Esophagus mucosa (tissue), 1 donor: ENCODE measurements at places on chromosomes 12 and 14. TPM values are rescaled to one million over a fixed set of nuclear protein-coding genes. Genes with fewer than 3 reads are reported as not detected.

AKAP6 gene
- total RNA-seq: 4.4 TPM

HVCN1 gene
- 1.3 TPM for total RNA-seq

- no peak for ATAC-seq
Measured at GRCh38 chr14:72264716-72265115, 332.5 kb downstream of the RGS6 start.

- ATAC-seq: no peak
Measured at GRCh38 chr12:38639625-38640024, 265.8 kb downstream of the CPNE8 start.

- ATAC-seq: no peak
Measured at GRCh38 chr14:72665259-72665658, 228.6 kb downstream of the DPF3 start.

- no peak for ATAC-seq
Measured at GRCh38 chr14:44383636-44384035, 123.4 kb downstream of the FSCB start.

- ATAC-seq: peak; percentile 46
Measured at GRCh38 chr12:27844366-27845090, 64.5 kb upstream of the MANSC4 start.

DNA sequence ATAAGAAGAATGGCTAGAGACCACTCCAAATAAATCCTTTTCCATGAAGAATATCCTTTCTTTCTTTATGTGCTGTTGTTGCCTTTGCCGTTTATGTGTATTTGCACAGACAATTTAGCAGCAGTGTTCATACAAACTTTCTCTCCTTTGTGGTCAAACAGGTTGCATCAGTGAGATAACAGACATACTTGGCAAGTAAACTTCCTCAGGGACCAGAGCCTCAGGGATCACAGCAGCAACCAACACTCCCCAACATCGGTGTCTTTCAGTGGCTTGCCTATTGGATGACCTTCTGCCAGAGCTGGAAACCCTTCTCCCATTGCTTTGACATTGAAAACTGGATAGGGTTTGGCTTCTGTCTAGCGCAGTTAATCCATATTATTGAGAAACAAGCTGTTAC is 252.2 kb downstream of the BTG1 start:
- ATAC-seq: no peak

- ATAC-seq: no peak
Measured at GRCh38 chr12:62738105-62738504, 196.8 kb downstream of the PPM1H start.

DNA sequence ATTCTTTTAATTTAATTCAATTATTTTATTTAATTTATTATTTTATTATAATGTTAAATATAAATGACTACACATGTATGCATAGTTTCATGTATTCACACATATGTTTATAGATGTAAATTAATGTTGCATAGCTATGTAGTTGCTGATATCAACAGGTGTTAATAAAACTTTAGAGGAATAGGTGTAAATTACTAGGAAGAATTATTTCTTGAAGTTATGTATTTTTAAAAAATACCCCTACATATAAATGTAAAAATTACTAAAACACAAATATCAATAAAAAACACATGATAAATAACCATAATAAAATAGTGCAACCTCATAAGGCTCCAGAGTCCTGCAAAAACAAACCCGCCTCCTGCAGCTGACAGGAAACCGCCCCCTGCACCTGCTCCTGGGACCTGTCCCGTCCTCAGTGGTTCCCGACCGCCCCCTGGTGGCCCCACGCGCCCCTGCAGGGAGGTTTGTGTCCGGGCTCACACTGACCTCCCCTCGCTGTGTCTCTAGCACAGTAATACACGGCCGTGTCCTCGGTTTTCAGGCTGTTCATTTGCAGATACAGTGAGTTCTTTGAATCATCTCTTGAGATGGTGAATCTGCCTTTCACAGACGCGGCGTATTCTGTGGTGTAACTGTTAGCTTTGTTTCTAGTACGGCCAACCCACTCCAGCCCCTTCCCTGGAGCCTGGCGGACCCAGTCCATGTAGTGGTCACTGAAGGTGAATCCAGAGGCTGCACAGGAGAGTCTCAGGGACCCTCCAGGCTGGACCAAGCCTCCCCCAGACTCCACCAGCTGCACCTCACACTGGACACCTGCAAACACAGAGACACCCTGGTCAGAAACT is 1264.0 kb downstream of the TMEM121 start:
- ATAC-seq: no peak

- no peak for ATAC-seq
Measured at GRCh38 chr12:116698554-116699075, 39.3 kb downstream of the SPRING1 start.

GRCh38 chr12:88896958-88897357 is 316.7 kb upstream of the KITLG start:
- ATAC-seq: no peak

DNA sequence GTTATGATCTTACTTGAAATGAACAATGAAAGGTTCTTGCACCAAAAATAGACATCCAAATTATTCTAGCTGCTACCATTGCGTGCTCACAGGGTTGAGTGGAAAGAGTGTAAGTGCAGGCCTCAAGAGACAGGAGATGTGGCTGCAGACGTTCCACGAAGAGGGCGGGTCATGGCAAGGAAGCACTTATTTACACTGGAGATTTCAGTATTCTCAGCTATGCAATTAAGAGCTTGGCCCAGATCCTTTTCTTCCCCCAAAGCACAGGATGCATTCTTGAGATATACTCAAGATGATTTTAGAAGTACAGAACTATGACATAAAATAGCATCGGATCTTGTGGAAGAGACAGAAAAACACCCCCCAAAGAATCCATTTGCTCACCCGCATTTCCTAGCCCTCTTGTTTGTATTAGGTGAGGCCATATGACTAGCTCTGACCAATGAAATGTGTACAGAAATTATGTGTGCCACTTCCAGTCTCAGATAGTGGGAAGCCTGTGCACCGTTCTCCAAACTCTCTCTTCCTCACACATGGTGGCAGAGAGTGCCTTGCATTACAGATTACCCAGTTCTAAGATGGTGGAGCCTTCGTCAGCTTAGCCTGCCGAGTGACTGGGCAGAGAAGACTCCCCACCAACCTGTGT is 261.4 kb downstream of the TTC8 start:
- ATAC-seq: no peak

DNA sequence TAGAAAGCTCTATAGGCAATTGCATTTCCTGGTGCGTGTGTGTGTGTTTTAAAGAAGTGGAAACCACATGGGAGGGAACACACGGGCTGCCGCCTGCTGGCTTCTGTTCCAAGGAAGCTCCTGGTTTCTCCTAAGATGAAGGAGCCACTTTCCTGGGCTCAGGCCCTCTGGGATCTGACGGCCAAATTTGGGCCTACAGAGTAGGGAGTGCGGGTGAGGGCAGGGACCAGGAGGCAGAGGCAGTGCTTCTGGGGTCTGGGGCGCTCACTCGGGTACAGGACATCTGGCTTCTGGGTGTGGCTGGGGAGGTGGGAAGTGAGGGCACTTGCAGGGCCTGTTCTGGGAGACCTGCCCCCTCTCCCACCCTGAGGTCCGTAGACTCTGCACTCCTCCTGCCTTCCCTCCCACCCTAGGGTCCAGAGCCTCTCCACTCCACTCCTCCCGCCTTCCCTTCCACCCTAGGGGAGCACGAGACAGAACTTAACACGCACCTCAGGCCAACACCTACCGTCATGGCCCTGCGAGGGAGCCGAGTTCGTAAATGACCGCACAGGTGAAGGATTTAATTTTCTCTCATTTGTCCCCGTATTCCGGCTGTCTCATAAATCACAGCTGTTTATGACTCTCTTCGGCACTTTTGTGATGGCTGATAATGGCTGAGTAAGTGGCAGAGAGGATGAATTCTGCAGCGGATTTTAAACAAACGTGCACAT is 127.7 kb downstream of the KIF26A start:
- no peak for ATAC-seq

DNA sequence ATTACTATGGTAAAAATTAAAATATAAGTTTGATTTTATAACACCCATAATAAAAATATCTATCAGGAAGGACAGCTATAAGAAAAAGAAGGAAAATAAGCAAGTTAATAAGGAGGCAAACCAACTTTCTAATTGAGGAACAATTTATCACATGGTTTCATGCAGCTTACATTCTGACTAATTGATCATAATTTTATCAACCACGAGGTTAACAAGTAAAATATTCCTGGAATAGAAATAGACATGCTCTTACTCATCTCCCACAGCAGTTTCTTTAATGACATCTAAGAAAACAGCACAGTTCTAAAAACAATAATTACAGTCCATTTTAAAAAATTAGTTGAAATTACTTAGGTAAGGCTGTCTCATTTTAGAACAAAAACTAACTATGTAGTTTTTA is 130.8 kb upstream of the KRR1 start:
- no peak for ATAC-seq
